ENCODE measurements at places on chromosomes 3 and 15.

- DNase-seq, result no peak
These were observed 25.5 kb downstream of the PYGO1 start for GRCh38 chr15:55562601-55563000.

DNA sequence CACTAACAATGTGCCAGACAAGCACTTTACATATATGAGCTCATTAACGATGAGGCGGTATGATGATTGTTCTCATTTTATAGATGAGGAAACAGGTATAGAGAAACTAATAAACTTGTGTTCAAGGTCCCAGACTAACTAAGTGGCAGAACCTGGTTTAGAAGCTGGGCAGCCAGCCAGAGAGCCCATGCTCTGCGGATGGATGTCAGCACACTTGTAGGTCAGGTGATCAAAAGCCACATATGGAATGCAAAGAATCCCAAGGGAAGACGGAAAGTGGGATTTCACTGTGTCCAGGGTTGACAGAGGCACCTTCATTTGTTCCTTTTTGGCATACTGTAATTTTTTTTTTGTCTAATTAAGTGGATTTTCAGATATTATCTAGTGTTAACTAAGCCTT, 103.7 kb downstream of the EFL1 start:
- DNase-seq, result peak; percentile 54

- DNase-seq, result peak; percentile 82
These were observed 634 bp downstream of the STAG1 start for GRCh38 chr3:136751316-136752171.

- DNase-seq, result no peak
These were observed 647 bp downstream of the HMG20A start for GRCh38 chr15:77421370-77421700.

DNA sequence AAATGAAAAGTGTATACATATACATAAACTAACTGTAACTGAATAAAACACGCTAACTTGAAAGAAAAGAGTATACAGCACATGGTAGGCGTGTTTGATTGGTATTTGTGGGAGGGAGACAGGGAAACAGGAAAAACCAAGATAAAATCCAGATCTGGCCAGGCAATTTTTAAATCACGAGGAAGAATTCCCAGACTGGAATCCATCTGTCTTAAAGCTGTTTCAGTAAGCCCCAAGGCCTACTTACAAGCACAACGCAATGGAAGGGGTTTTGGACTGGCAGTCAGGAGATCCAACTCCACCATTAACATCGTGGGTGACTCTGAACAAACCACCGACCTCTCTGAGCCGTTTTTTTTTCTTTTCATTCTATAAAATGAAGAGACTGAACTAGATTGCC, 195.8 kb downstream of the OSBPL10 start:
- DNase-seq, result no peak

DNA sequence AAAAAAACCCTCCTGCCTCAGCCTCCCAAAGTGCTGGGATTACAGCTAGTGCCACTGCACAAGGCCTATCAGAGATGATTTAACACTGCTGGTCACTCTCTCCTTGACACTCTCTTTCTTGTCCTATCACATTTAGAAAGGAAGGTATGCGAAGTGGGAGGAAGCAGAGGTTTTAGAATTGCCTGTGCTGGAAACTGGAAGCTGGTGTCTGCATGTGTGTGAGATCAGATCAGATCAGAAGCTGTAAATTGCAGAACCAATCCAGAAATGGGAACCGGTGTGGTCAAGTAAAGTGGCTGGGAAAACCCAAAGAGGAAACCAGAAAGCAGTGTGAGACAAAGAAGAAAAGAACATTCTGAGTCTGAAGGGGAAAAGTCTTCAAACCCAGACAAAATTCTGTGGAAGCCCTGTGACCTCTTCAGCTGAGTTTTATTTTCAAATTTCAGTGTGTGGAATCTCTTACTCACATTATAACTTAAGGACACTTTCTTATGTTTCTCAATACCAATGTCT, 2.8 kb downstream of the EFHB start:
- no peak for DNase-seq

GRCh38 chr3:123657111-123657510, 72.3 kb upstream of the HACD2 start:
- DNase-seq, result no peak

DNA sequence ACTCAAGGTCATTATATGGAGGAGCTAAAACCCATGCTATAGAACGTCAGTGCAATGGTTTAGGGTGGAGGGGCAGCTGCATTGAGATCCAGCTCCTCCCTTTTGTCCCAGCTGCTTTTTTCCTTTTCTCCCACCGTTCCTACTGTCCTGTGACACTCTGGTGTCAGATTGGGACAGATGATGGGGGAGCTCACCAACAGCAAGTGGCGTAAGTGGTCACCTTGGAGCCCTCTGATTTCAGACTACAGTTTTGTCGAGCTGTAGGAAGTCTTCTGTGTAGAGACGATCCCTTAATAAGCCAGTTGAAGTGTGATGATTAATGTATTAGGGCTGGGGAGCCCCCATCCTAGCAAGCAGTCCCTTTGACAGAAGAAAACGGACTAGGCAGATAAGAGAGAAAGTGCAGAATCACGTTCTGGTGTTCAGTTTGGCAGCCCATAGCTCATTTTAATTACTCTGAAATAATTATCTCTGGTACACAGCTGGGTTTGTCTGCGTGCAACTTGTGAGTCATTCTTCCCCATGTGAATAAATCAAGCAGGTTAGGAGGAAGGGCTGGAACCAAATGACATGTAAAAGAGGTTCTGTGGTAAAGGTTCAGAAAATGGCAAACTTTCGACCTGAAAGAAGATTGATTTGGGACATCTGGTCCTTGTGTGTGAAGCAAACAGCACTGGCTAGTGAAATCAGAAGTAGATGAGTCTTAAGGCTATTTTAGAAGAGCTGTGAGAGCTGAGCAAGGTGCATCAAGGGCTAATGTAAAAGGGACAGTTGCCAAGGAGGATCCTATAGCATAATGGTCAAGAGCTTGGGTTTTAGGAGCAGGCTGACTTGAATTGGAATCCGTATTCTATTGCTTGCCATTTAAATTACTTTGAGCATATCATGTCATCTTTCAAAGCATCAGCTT, 241.4 kb downstream of the EDEM1 start:
- DNase-seq, result no peak

DNA sequence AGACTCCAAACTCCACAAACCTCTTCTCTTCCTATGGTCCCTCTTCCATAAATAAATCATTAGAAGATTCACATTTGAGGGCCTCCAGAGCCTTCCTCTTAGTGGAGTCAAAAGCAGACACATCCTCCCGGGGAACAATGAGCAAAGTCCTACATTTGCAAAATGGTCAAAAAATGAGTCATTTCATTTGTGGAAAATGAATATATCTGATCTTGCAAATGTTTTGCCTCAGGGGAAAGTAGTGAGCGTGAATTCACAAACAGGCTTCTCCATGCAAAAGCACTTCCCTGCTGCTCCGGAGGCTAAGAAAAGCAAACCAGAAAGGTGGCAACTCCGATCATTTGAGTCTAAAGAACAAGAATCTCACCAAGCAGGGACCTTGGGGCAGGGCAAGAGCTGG, 86.7 kb upstream of the IQSEC1 start:
- DNase-seq, result no peak

GRCh38 chr3:165185707-165186327, 10.4 kb downstream of the SLITRK3 start:
- DNase-seq, result peak; percentile 68

DNA sequence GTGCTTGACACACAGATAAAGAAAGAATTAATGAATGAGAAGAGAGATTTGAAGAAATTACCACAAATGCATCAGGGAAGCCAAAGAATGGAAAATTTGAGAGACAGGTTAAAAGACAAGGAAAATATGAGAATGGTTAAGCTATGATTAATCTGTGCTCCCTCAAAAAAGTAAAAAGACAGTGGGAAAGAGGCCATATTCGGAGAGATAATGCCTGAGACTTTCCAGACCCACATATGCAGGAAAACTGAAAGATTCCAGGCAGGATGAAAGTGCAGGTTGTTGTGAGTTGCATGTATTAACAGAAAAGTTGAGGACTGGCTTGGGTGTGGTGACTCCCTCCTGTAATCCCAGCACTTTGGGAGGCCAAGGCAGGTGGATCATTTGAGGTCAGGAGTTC, 302.3 kb downstream of the UACA start:
- DNase-seq, result no peak

DNA sequence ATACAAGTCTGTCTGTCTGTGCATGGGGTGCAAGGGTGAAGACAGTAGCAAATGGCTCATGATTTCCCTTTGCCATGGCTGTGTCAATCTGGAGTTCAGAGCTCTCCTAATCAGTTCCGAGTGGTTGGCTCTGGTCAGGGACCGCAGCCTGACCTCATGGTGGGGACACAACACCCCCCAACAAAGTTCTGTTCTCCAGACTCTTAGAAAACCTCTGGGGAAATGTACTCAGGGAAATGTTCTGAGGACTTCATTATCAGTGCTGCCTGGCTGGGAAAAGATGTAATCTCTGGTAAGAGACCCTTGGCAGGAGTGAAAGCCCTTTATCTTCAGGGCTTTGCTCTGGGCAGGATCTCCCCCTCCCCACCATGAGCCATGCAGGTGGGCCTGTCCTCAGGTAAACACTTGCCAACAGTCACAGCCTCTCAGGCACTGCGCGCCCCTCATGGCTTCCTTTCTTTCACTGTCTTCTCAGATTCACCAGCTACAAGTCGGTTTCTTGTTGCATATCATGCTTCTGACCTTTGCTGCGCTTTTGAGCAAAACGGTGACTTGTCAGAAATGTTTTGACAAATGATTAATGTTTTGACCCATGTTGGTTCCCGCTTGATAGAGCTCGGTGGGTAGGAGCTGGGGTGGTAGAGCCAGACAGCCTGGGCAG, 95.5 kb downstream of the ST6GAL1 start:
- peak; percentile 77 for DNase-seq

- no peak for DNase-seq
These were observed 14.6 kb upstream of the DUSP7 start for GRCh38 chr3:52070724-52071621.

- no peak for DNase-seq
These were observed 64.7 kb downstream of the UBE3A start for GRCh38 chr15:25374143-25374542.

GRCh38 chr3:143648708-143649107, 199.6 kb downstream of the SLC9A9 start:
- peak; percentile 32 for DNase-seq

DNA sequence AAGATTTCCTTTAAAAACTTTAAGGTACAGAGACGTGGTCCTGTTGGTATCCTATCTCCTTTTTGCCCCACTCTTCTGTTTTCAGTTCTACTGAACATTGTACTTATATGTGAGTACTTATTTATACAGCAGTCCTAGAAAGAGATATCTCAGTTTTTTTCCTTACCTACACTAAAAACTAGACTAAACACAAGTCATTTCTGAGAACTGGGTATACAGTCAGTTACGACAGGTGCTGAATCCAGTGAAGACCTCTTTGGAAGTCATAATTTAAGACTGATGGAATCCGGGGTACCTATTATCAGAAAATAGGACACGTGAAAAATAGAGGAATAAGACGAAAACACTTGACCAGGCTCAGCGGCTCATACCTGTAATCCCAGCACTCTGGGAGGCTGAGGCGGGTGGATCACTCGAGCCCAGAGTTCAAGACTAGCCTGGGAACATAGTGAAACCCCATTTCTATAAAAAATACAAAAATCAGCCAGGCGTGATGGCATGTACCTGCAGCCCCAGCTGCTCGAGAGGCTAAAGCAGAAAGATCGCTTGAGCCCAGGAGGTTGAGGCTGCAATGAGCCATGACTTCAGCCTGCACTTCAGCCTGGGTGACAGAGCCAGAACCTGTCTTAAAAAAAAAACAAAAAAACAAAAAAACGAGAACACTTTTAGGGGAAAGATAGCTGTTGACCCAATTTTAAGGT, 76.3 kb downstream of the KLHL25 start:
- no peak for DNase-seq

- no peak for DNase-seq
These were observed 262.0 kb upstream of the TOPAZ1 start for GRCh38 chr3:43979645-43980044.

DNA sequence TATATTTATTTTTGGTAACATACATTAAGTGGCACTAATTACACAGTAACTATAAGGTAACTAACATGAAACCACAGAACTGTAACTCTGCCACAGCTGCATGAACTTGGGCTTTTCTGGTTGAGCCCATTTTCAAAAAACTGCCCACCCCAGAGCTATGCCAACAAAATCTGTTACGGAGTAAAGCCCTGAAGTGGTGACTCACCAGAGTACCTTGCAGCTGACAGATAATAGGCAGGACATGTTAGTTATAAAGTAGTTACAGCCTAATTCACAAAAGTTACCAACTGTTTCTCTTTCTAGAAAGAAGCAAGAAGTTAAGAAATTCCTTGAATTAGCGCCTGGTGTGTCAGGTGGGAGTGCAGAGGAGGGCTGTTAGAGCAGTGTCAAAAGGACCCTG, 1.5 kb upstream of the GPX1 start:
- no peak for DNase-seq

DNA sequence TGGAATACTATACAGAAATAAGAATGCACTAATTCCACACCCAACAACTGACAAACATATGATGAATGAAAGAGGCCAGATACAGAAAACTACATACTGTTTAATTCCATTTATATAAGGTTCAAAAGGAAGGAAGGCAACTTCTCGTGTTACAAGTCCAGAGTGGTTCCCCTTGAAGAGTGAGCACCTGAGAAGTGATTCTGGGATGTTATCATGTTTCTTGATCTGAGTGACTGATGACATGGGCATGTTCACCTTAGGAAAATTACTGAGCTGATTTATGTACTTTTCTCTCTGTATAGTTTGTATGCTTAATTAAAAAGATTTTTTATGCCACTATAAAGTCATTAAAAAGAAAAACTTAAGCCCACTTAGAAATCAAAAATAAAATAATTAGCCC, 13.6 kb downstream of the CCDC12 start:
- DNase-seq, result no peak

GRCh38 chr15:41061667-41062066, 54.4 kb downstream of the INO80 start:
- DNase-seq, result no peak

DNA sequence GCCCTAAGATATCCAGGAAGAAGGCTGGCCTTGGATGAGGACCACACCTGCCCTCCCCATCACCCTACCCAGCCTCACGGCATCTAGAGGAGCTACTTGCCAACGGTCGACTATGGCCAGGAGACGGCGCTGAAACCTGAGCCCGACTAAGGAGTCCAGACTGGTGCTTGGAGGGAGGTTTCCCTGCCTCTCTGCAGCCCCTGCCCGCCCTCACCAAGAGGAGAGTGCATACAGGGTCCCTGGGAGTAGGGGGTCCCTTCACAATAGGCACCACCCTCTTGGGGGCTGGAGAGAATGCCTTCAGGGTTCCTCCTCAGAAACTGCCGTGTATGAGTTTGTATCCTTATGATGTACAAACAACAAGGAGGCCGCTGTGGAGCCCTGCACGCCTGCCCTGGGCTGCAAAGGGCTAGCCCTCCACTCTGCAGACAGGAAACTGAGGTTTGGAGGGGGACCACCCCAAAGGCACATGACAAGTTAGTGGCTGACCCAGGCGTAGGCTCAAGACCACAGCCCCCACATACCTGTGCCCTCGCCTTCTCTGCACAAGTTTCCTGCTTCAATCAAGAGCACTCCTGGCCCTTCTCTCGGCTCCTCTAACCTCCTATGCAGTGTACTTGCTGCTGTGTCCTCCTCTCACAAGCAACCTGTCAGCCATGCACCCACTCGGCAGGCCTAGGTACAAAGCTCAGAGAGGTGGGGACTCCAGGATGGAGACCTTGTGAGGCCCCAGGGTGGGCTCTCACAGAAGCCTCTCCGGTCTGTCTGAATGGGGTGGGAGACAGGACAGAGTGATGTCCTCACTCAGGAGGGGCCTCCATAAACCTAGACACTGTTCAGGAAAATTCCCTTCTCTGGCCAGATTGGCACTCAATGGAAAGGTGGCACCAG, 7.4 kb downstream of the KLF15 start:
- no peak for DNase-seq

Data from BE2C (cell line).